ENCODE measurements at places on chromosomes 2 and 18.

DNA sequence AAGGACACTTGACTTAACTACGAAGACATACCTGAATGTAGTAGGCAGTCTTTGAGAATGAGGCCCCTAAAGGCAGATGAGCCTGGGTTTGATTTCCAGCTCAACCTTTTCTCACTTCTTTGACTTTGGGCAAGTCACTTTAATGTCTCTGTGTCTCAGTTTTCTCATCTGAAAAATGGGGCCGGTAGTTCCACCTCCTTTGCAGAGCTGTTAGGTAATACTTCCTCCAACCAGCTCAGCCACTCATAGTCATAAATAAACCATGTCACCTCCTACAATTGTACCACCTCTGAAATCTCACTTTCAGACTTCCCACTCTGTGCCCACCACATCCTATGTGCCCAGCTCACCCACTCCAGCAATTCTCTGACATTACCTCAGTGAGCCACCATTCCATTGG, 10.4 kb downstream of the ARHGAP25 start:
- no peak for DNase-seq

DNA sequence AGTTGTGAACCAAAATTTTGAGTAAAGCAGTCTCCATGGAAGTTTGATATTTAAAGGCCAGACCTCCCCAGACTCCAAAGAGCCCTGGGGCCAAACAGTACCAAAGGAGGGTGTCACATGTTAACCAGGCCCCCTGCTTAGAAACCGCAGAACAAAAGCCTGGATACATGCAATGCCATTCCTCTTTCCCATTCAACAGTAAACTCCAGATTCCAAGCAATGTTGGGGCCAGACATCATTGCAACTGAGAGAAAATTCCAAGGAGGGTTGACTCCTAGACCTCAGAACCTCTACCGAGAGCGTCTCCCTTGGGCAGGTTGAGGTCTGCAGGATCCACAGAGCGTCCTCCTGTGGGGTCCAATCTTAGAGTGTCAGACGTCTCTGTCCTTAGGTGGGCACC, 404.4 kb upstream of the SYT4 start:
- DNase-seq: no peak

GRCh38 chr18:32478807-32479206, 8.1 kb upstream of the GAREM1 start:
- DNase-seq: no peak

DNA sequence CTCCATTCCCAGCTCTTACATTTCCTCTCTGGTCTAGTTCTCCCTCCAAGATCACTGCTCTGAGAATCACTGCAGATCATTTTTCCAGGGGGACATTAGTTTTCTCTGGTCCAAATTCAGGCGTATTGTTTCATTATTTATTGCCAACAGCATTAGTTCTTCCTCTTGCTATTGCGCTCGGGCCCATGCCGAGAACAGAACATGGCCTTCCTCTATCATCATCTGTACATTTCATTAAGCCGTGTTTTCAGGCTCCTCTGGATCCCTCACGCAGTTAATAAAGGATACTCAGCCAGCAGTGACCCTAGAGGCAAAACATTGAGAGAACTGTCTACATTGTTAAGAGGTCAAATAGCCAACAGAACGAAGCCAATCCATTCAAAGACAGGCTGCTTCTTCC, 63.9 kb downstream of the CCBE1 start:
- DNase-seq: no peak

GRCh38 chr2:212816267-212816666, 277.7 kb upstream of the ERBB4 start:
- DNase-seq: no peak

- no peak for DNase-seq
These were observed 90.3 kb downstream of the RPRM start for GRCh38 chr2:153388246-153388645.

- no peak for DNase-seq
These were observed 907.8 kb upstream of the CRIM1 start for GRCh38 chr2:35447821-35448220.

- DNase-seq: no peak
These were observed 221.6 kb downstream of the LPIN1 start for GRCh38 chr2:11967946-11968465.

DNA sequence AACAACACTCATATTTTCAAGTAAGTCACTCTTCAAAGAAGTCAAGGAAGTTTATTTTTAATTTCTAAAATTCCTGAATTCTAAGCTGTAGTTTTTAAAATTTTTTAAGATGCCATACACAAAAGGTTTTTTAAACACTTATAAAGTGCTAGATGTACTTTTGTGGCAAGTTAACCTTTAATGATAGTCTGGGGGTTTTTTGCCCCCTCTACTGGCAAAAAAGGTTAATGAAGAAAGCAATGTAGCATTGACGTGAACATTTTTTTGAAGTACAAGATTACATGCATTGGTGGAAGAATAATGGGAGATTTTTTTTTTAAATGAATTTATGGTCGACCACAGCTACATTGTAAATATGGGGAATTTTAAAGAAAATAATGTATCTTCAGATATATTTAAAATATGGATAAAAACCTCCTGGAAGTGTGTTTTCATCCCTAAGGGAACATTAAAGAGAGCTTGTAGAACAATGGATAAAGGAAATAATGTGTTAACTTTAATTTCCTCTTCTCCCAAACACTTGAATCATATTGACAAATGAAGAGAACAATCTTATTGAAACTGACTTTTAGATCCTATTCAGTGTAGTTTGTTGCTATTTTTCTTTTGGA, 12.6 kb downstream of the ITPRID2 start:
- DNase-seq: no peak

DNA sequence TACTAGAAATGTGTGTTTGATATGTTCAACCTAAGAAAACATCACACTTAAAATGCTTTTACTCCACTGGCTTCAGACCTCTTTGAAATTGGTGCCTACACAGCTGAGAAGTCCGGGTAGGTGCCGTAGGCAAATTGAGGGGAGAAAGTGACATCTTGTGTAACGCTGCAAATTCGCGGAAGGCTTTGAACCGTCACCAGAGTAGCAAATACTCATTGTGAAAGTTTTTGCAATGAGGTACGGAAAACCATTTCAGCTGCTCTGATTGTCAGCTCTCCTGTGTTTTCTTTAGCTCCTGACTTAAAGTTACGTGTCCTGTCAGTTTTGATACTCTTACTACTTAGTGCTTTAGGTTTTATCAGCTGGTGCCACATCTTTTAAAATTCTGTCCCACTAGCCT, 224.5 kb downstream of the FAM210A start:
- DNase-seq: no peak

Data from AG09319 (cell line).